ENCODE measurements at places on chromosomes 13 and 19.

- DNase-seq: no peak
These were observed 50.0 kb downstream of the PIN1 start for GRCh38 chr19:9885077-9885552.

DNA sequence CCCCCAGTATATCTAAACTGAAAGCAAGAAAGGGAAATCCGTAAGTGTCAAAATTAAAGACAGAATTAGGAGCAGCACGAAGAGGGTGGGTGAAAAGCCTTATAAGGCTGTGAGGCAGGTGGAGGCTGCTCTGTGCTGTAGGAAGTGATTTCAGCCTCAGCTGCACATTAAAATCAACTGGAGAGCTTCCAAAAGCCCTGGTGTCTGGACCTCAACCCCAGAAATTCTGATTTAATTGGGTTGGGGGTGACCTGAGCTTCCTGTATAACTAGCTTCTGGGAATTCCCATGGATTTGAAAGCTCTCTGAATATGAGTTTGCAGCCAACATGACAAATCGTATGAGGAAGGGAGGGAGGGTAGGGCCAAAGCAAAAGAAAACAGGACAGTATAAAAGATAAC is 242.4 kb upstream of the TMTC4 start:
- no peak for DNase-seq

GRCh38 chr19:10195199-10195519 is 406 bp upstream of the DNMT1 start:
- DNase-seq: no peak

DNA sequence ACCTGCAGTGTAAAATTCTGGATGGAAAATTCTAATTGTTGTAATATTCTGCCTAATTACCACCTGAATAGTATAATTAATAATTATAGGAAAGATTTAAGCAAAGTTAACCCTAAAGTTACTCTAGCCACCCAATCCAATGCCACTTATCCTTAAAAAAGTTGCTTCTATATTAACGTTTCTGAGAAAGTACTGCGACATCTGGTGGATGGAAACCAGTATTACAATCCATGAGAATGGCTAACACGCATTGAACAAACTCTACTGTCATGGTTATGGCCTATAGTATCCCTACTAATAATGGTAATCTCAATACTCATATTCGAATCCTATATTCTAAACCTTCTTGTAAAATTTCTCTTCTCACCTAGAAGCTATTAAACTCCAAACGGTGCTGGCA is 1551.8 kb downstream of the SLITRK1 start:
- DNase-seq: no peak

GRCh38 chr19:45100201-45100600 is 7.2 kb downstream of the PPP1R37 start:
- DNase-seq: no peak

DNA sequence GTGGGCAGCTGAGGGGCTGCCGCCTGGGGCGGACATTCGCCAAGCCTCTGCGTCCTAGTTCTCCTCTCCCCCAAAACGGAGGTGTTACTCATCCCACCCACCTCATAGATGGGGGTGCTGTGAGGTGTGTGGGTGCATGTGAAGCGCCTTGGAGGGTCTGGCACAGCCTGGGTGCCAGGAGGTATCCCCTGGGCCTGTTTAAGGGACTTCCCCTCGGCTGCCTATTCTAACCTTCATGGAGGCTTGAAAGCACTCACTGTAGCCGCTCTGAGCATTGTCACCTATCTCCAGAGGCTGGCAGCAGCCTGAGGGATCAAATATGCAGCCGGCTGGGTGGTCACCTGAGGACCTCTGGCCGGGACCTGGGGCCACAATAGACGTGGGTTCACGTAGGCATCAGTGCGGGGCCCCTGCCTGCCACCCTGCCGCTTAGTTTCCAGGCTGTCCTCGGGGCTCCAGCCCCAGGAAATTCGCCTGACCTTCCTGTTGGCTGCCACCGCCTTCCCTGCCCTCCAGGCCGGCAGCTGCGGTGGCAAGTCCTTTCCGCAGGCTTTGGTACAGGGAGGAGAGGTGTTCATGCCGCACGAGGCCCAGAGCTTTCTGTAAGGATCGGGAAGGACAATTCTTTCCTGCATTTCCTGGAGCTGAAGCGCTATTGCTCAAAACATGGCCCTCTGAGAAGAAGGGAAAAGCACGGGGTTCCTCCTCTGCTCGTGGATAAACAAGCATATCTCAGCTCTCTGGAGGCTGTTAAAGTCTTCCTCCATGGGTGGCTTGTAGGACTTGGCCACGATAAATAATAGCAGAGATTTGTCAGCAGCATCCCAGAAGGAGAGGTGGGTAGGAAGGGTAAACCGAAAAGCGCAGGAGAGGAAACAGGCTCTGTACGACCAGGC is 4.6 kb downstream of the COL4A2 start:
- DNase-seq: no peak

DNA sequence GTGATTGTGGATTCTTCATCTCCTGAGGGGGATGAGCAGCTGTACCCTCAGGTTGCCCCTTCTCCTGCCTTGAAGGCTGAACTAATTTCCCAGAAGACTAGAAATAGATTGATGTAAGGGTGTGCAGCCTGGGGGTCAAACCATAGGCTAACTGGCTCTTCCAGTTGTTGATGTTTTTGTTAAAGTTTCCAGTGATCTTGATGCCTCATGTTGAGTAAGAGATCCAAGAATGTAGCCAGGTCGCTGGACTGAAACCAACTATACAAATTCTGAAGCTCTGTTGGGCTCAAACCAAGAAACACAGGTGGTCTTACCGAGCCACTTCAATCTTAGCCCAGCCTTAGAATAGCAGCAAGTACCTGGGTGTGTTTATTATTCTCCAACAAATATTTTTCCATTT is 391.8 kb downstream of the KLF5 start:
- no peak for DNase-seq

DNA sequence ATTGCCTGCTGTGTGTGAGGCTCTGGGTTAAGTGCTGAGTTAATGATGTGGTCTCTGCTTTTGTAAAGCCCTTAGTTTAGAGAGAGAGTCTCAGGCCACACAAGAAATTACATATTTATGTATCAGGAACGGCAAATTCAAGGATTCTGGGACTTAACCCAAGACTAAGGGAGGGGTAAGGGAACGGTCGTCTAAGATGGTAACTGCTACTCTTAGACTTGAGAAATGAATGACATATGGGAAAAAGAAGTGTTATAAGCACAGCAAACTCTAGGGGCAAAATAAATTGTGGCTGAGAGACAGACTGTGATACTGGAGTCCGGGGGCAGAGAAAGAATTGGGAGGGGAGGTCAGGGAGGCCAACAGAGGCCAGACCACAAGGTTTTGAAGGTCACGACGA is 10.2 kb downstream of the VSIG10L start:
- no peak for DNase-seq

GRCh38 chr13:51739027-51739764 is 64.8 kb downstream of the DHRS12 start:
- no peak for DNase-seq

GRCh38 chr19:4897146-4897545 is 5.5 kb downstream of the ARRDC5 start:
- no peak for DNase-seq

GRCh38 chr19:51660975-51661600 is 14.5 kb upstream of the SIGLEC14 start:
- DNase-seq: peak; percentile 76

- no peak for DNase-seq
These were observed 60.5 kb downstream of the EFNB2 start for GRCh38 chr13:106474912-106475311.

GRCh38 chr13:39737047-39737446 is 81.6 kb downstream of the COG6 start:
- no peak for DNase-seq

DNA sequence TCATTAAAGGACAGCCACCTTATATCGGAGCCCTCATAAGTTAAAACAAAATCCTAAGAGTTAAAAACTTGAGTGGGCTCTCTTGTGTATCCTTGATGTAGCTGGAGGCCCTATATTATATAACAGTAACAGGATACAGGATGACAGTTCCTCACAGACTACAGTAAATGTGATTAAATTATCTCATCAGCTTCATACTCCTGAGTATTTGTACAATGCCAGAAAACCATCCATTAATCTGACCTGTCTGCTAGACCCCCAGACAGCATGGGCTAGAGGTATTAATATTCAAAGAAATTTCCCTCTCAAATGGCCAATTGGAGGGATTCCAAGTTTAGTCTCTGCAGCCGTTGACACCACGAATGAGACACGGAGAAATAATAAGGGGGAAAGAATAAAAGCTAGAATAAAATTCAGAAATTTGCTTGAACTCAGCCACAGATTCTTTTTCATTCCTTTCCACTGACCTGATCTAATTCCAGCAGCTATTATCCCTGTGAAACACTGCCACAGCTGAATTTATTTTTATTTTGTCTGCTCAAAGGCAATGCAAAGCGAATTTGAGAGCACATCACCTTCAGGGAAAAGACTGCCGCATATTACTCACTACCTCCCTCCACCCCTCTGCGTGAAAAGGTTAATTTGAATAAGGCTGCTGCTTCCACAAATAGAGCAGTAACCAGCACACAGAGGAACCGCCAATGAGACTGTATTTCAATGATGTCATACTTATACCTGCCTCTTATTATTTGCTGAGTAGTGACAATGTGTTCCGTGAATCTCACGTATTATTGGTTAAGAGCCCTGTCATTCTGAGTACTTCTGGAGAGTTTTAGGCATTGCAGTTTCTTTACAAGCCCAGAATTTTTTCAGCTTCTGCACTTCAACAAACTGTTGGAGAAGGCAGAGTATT is 155.9 kb upstream of the KLF12 start:
- DNase-seq: no peak

GRCh38 chr13:60662595-60662994 is 265.6 kb downstream of the TDRD3 start:
- no peak for DNase-seq

DNA sequence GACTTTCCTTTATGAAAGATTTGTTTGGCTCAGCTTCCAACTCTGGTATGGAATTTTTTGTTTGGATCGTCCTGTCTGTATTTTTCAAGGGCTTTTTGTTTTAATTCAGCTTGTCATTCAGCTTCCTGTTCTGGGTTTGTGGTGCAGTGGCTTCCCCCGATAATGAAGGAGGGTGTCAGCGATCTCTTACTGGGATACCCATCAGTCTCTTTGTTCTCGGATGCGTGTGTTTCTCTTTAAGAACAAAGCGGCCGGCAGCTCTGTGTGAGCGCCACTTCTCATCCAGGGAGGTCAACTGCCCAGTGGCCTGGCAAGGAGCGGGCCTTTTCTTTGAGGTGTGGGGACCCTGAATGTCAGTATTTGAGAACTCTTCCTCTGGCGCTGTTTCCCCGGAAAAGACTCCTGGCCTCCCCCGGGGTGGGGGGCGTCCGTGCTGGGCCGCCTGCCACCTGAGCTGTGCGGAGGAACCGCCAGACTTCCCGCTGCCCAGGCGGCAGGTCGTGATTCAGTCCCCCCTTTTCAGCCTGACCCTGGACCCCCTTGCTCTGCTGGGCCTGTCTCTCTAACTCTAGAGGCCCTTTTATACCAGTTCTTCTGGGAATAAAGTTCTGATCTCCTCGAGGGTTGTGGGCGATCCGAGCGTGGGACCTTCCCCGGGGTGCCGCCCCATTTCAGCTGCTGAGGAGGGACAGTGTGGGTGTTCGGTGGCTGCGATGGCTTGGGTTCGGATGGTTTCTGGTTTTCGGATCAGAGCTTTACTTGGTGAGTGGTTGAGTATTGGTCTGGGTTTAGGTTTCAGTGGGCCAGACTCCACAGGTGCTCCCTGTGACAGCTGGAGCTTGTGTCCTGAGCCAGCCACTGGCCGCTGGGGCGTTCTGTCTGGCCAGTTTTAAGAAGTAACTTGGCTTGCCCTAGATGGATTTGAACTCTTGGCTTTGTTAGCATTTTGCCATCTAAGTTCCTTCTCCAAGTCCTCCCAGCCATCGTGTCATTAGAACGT is 3.4 kb downstream of the SF3A2 start:
- peak; percentile 74 for DNase-seq

DNA sequence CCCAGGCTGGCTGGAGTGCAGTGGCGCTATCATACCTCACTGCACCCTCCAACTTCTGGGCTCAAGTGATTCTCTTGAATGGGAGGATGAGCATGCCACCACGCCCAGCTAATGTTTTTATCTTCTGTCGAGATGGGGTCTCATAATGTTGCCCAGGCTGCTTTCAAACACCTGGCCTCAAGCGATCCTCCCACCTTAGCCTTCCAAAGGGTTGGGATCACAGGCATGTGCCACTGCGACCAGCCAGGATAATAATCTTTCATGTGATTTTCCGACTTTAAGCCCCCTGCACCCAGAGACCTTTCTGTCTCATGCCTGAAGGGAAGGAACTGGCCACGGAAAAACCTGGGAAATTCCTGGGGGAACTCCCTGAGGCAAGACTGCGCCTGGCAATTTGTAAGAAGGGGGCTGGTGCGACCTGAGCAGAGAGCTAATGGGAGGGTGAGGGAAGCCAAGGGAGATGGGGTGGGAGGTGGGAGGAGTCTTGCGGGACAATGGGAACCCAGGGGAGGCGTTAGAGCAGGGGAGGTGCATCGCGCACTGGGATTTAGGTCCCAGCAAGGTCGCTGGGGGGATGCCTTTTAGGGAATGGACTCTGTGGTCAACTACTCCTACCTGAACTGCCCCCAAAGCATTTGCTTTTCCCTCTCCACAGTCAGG is 1.2 kb upstream of the CCDC124 start:
- DNase-seq: no peak

DNA sequence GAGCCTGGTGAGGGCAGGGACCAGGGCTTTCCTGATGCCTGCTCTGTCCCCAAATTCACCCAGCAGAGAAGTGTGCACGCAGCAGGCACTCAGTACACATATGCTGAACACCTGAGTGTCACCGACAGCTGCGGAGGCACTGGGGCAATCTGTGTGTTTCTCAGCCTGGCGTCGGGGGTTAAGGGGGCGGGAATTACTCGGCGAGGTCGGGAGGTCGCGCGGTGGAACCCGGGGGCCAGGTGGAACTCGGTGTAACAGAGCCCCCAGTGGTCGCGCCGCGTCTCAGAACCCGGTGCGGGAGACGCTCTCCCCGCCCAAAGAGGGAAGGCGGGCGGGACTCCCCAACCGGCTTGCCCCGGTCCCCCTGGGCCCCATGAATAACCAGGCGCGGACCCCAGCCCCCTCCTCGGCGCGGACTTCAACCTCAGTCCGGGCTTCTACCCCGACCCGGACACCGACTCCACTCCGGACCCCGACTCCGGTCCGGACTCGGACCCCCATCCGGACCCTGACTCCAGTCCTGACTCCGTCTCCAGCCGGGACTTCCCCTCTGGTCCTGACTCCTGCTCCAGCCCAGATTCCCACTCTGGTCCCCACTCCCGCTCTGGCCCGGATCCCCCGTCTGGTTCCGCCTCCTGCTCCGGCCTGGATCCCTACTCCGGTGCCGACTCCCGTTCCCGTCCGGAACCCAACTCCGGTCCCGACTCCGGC is at the start of gene SELENOV:
SELENOV (plus strand) TSS at position 300 of the 711 bp plus-strand sequence; CDS start at position 374, 74 bp downstream.
- DNase-seq: no peak

DNA sequence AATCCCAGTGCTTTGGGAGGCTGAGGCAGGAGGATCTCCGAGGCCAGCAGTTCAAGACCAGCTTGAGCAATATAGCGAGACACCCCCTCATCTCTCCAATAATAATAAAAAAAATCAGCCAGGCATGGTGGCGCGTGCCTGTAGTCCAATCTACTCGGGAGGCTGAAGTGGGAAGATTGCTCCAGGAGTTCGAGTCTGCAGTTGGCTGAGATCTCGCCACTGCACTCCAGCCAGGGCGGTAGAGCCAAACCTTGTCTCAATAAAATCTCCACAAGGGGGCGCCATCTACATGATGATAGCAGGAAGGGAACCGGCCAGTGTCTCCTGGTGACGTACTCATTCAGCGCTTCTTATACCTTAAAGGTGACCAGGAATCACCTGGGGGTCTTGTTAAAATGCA is 13.6 kb upstream of the C5AR1 start:
- DNase-seq: peak; percentile 86
